ENCODE measurements at places on chromosomes 3 and 15. TPM values are rescaled to one million over a fixed set of nuclear protein-coding genes. Genes with fewer than 3 reads are reported as not detected.

The PP2D1 gene
- total RNA-seq = not detected

The IL17RB gene
- 1.3 TPM for total RNA-seq

The SUSD5 gene
- 11.8 TPM for total RNA-seq

GRCh38 chr3:101478980-101479379 is 34.0 kb downstream of the SENP7 start:
- no peak overlapping the region for H3K4me3 ChIP-seq
- DNase-seq = no peak
- H3K4me1 ChIP-seq = no peaks in the 10 kb centered on the region
- no peaks in the 10 kb centered on the region for H3K27me3 ChIP-seq

DNA sequence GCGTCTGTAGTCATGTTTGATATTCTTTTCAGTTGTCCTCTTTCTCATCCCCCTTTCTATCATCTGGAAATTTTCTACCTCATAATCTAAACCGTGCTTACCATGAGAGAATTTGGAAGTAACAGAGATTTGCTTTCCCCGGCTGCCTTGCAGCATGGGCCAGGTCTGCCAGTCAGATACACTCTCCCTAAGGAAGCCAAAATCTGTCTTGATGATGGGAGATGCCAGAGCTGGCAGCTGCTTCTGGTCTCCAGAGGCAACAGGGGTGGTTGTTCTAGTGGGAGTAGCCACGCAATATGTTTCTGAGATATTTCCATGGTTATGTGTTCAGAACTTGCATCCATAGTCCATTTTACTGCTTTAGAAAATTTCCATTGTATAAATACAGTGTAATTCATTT is 218.9 kb upstream of the RORA start:
- H3K27ac ChIP-seq = no peak overlapping the region
- no peaks in the 10 kb centered on the region for H3K4me1 ChIP-seq

DNA sequence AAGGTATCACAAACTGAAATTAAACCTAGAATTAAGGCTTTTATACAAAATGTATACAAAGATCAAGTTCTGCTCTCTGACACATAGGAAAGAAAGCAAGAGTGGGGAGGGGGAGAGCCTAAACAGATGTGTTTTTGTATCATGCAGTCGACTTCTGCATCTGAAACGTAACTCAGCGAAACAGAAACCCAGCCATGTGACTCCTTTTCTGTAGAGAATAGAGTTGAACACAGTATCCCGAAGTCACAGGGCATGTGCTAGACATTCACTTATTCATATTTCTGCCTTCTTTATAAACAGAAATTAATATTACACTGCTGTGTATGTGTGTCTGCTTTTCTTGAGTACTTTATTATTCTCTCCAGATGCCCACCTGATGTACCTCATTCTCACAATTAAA is 121.0 kb downstream of the PDZRN3 start:
- peaks cover 13% of the 10 kb centered on the region for H3K4me1 ChIP-seq
- DNase-seq = no peak
- peak overlapping the region; percentile 28 for H3K27ac ChIP-seq
- no peak overlapping the region for H3K4me3 ChIP-seq
- H3K36me3 ChIP-seq = no peaks in the 10 kb centered on the region
- H3K27me3 ChIP-seq = no peaks in the 10 kb centered on the region

- DNase-seq = no peak
- no peaks in the 10 kb centered on the region for H3K36me3 ChIP-seq
- H3K4me3 ChIP-seq = no peak overlapping the region
- no peaks in the 10 kb centered on the region for H3K27me3 ChIP-seq
- H3K27ac ChIP-seq = no peak overlapping the region
- H3K4me1 ChIP-seq = no peaks in the 10 kb centered on the region
Measured at GRCh38 chr15:87200149-87200548, 1056.4 kb downstream of the NTRK3 start.

Data from uterus (tissue), 4 donors.